ENCODE measurements at places on chromosomes 3 and 15.

- DNase-seq, result no peak
These were observed 324.1 kb downstream of the ZNF385D start for GRCh38 chr3:21426920-21427319.

- DNase-seq, result no peak
These were observed 899.8 kb downstream of the MCTP2 start for GRCh38 chr15:95131131-95131556.

- no peak for DNase-seq
These were observed 109.4 kb downstream of the ATG7 start for GRCh38 chr3:11381563-11381962.

GRCh38 chr3:122410639-122411038, 5.2 kb downstream of the WDR5B start:
- no peak for DNase-seq

DNA sequence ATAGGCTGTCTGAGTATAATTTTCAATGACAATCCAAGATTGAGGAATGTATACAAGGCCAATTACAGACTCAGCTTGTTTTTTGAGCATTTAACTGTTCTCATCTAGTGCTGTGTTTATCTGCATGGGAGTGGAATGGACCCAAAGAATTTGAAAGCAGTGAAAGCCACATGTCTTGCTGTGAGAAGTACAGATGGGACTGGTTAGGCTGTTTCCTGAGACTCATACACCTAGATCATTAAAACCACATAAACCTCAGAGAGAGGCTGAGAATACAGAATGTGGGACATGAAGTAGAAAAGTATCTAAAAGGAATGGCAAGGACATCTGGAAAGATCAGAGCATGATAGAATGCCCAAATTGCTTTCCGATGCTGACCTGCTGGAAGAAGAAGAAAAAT, 224.6 kb downstream of the NLGN1 start:
- peak; percentile 53 for DNase-seq

DNA sequence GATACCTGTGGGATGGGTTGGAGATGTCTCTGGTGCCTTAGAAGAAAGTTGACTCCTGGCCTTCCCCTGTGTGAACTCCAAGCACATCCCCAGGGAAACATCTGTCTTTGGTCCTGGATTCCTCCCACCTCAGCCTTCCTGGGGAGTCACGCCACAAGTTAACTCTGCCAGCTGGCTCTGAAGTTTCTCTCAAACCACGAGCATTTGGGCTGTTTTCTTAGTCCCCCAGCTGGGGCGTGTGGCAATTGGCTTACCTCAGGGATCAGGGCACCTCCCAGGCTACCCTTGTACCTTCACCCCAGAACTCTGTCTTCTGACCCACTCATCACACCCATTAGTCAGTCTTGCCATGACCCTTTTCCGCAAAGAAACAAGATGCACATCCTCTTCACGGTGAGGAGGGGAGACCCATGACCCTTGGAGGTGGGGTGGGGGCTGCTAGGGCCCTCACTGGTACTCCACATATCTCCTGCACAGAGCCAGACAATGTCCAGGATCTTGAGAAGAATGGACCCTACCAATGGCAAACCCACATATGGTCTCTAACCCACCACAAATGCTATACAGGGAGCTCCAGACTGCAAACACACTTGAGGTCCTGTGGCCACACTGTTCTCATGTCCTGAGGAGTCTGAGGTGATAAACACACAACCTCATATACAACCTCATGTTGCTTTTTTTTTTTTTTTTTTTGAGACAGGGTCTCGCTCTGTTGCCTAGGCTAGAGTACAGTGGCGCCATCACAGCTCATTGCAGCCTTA, 3.9 kb downstream of the NEIL1 start:
- no peak for DNase-seq

- no peak for DNase-seq
These were observed 1.5 kb downstream of the HMCES start for GRCh38 chr3:129280183-129280582.

DNA sequence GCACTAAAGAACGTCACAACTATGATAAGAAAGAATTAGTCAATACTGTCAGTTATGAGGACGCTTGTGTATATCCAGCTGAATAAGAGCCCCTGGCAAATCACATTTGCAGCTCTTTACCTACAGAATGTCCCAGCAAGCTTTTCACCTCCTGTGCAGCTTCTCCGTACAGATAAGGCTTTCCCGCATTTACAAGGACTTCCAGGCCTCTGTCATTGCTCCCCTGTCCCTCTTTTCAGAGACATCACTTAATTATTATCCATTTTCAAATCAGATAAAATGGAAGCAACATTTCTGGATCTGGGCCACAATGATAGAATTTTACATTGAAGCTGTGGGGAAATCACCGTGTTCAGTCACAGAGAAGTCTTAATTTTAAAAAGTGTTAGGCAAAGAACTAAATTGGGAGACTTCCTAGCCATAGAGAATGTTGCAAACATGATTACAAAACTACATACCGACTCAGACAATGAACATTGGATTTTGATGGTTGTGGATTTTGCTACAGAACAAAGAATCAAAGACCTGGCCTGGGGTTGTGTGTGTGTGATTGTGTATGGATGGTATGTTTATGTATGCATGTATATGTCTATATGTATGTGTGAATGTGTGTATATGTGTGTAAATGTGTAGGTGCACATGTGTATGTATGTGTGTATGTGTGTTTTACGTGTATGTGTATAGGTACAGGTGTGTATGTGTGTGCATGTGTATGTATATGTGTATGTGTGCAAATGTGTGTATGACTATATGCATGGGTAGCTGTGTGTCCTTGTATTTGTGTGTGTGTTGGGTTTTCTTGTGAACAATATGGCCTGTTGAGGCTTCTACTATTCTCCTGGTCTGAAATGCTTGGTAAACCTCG, 41.5 kb downstream of the MGLL start:
- DNase-seq, result no peak

DNA sequence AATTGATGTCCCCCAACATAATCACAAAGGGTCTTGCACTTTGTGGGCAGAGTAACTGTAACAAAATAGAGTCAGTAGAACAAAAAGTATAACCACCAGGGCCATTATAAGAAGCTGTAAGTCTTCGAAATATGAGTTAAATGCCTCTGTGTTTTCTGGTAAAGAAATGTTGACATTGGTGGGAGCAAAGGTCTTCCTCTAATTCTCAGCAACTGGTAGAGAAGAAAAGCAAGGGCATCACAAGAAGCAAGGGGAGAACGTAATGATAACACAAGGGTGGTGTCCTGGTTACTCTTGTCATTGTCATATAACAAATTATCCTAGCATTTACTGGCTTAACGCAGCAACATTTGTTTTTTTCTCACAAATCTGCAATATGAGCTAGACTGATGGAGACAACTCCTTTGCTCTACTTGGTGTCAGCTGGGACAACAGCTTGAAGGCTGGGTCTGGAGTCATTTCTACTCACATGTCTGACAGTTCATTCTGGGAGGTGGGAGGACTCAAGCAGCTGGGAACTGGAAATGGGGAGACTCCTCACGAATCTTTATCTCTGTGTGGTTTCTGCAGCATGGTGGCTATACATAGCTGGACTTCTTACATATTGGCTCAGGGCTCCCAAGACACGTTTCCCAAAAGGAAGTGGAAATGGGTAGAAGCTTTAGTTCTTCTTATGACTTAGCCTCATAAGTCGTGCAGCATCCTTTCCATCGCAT, 20.2 kb downstream of the DNAJB11 start:
- DNase-seq, result no peak

GRCh38 chr15:68620721-68621527, 42.1 kb downstream of the CORO2B start:
- peak; percentile 96 for DNase-seq

DNA sequence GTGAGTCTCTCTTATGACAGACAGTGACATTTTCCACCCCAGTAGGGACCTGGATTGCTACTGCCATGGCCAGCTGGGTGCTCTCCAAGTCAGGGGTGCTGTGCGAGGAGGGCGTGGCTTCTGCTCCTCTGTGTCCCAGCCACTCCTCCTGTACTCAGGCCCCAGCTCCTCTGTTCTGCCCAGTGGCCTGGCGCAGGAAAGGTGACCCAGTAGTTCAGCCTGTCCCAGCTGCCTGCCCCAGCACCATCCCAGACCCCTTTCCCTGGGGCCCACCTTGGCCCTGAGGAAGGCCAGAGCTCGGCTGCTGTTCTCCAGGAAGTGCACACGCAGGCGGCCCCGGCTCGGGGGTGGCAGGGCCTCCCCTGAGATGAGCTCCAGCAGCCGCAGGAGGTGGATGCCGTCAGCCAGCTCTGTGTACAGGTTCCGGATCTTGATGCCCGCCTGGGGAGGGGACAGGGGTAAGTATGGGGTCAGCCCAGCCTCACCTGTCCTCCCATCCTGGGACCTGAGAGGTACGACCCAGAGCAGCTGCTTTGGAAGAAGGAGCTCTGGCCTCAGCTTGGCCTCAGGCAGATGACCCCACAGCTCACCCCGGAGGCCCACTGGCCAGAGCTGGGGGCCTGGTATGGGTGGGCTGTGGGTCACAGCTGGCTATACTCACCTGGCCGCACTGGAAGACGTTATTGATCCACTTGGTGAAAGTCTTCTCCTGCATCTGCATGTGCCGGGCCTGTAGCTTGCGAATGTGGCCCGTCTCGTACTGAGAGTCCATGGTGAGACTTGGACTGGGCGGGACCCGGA, 1.0 kb downstream of the SPTBN5 start:
- DNase-seq, result no peak

DNA sequence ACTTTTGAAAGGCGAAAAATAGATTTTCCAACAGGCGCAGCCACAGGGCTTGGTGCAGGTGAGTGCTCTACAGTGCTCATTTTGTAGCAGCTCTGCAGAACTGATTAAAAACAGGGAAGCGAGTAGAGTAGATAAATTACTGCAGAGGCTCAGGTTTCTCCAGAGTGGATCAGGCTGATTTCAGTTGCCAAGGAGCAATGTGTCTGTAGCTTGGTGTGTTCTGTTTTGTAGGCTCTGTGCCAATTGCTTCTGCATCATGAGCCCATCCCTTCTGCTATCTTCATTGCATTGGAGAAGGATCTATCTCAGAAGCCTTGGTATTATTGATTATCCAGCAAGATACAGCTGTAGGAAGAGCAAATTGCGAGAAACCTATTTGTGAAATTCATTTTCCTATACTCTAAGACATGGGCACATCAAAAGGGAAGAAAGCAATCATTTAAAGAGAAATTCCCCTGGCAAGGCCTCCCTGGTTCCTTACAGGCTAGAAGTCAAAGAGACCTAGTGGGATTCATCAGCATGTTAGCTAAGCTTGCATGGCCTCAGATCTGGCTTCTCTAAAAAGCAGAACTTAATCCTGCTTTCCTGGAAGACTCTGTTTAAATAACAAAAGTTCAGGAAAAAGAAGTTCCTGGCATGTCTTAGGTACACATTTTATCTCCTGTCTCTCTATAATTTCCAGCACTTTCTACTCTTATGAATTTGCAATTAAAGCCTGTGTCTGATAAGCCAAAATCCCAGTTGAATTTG, 432.4 kb upstream of the ATP10A start:
- DNase-seq, result no peak

DNA sequence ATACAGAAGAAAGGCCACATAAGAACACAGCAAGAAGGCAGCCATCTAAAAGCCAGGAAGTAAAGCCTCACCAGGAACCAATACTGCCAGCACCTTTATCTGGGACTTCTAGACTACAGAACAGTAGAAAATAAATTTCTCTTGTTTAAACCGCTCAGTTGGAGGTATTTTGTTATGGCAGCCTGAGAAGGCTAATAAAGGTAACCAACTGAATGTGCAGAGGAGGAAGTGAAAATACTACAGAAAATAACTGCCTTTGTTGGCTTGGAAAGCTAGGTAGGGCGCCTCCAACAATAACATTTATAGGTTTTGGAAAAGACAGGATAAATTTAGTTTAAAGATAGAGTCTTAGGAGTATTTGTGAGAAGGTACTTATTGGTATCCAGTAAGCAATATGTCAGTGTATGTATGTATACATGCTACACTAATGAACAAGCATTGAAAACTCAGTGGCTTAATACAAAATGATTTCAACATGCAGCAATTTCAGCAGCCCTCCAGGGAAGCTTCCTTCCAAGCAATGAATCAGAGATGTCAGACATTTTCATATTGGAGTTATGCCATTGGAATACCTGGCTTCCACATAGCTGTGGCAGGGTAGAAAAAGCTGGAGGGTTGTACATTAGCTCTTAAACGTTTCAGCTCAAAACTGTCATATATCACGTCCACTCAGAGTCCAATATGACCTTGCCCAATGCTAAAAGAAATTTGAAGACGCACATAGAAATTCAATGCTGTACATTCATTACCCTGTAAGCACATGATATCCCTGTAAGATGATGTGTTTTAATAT, 48.9 kb downstream of the ZBBX start:
- no peak for DNase-seq

GRCh38 chr3:46369675-46370132, 1.0 kb upstream of the CCR5 start:
- no peak for DNase-seq

DNA sequence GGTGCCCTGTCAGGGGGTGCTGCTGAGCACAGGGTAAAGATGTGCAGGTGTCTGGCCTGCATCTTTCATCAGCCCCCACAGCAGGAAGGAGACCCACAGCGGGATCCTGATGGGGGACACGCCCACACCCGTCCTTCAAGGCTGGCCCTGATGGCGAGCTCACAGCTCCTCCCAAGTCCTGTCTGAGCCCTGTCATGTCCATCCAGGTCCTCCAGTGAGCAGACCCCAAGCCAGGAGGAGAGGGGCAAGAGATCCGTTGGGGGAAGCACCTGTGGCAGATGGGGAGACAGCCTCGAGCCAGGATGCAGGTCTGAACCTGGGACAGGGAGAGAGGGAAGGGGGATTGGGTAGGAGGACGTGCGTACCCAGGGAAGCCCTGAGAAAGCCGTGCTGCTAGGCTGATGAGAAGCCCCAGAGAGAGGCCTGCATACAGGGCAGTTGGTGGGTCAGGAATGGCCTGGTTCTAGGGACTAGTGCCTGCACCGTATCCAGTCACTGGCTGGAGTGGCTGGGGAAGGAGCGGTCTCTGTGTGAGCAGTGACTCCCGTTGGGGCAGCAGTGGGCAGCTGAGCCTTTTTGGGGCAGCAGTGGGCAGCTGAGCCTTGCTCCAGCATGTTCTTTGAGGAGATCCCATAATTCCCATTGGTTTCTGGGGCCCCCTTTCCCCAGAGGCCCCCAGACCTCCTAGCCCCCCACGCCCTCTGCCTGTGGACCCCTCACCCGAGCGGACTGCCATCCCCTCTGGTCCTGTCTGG, 133.3 kb upstream of the MEF2A start:
- DNase-seq, result no peak
